ENCODE measurements at places on chromosomes 11 and 22. TPM values are rescaled to one million over a fixed set of nuclear protein-coding genes. Genes with fewer than 3 reads are reported as not detected.

Gene LARGE1
- total RNA-seq, result 41.1 TPM

Gene TMEM25
- 13.0 TPM for total RNA-seq

Gene DDTL
- 0.87 TPM for total RNA-seq

Gene CARD18
- total RNA-seq, result not detected

Gene MISFA
- 1.3 TPM for total RNA-seq

All from uterine smooth muscle cell (primary cell).